HT-29 (cell line): ENCODE measurements at places on chromosomes 5 and 9.

DNA sequence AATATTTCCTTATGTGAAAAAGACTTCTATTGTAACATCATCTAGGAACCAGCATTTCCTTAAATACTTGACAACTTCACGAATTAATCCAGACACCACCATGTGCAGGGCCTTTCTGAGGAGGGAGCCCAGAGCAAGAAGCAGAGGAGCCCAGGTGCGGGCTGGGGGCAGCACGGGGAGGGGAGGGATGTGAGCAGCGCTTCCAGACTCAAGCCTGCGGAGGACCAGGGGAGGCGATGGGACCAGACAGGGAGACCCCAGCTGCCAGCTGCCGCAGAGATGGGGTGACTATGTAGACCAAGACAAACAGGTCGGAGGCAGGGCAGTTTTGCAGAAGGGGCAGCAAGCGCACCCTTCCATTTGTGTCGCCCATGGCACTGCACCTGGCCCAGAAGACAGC is 596.1 kb downstream of the IRX1 start:
- DNase-seq, result no peak

GRCh38 chr5:124263680-124264491 is 482.6 kb downstream of the ZNF608 start:
- peak; percentile 30 for DNase-seq

GRCh38 chr9:121744687-121745395 is 93.4 kb downstream of the DAB2IP start:
- DNase-seq, result no peak

DNA sequence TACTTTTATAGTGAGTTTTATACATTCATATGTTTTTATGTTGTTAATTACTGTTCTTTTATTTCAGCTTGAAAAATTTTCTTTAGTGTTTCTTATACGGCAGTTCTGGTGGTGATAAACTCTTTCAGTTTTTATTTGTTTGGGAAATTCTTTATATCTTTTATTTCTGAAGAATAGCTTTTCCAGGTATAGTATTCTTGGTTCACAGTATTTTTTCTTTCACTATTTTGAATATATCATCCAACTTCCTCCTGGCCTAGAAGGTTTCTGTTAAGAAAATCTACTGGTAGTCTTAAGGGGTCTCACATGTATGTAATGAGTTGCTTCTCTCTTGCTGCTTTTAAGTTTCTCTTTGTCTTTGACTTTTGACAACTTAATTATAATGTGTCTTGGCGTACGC is 79.4 kb downstream of the NXNL2 start:
- DNase-seq, result no peak

GRCh38 chr9:108444400-108445358 is 411.1 kb downstream of the ACTL7B start:
- DNase-seq, result peak; percentile 27

DNA sequence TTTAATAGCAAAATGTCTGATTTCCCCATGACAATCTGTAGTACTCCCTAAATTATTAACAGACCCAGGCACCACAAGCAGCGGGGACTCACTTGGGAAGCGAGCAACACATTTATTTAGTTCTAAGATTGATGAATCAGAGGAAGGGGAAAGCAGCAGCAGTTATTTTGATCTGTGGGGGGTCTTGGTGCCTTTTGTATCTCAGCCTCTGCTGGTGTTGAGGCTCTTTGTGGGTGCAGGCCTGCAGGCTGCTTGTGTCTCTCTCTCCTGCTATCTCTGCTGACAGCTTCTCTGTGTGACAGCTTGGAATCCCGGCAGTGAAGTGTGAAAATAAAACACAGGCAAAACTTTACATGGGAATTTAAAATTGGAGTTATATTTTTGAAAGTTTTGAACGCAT is 878.2 kb upstream of the DMAC1 start:
- no peak for DNase-seq

DNA sequence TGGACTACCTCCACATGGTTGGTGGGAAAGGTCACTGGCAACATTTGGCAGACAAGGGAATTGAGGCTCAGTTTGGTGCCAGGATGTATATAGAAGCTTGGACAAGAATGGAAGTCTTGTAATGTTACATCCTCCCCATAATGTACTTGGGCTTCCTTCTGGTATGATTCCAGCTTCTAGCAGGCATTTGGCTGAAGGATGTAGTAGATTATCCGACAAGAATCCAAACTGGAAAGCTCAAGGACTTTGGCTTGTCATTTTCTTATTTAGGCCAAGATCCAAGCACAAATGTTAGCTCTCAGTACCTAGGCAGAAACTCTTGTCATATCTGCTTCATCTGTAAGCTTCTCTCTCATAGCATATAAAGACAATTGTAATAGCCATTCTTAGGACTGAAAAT is 209.1 kb downstream of the MAPKAP1 start:
- DNase-seq, result no peak

DNA sequence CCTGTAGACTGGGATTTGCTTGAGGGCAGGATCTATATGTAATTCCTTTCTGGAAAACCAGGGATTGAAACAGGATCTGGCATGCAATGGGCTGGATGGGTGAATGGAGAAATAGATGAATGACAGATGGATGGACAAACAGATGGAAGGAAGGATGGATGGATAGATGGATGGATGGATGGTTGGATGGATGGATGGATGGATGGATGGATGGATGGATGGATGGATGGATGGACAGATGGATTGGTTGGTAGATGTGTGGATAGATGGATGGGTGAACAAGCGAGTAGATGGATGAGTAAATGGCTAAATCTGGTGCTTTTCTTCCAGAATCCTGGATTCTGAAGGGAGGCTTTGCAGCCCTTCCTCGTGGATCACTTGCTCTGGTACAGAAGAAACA is 162.5 kb upstream of the SMIM23 start:
- no peak for DNase-seq

GRCh38 chr5:119036101-119036762 is 34.7 kb upstream of the DMXL1 start:
- DNase-seq, result peak; percentile 27

DNA sequence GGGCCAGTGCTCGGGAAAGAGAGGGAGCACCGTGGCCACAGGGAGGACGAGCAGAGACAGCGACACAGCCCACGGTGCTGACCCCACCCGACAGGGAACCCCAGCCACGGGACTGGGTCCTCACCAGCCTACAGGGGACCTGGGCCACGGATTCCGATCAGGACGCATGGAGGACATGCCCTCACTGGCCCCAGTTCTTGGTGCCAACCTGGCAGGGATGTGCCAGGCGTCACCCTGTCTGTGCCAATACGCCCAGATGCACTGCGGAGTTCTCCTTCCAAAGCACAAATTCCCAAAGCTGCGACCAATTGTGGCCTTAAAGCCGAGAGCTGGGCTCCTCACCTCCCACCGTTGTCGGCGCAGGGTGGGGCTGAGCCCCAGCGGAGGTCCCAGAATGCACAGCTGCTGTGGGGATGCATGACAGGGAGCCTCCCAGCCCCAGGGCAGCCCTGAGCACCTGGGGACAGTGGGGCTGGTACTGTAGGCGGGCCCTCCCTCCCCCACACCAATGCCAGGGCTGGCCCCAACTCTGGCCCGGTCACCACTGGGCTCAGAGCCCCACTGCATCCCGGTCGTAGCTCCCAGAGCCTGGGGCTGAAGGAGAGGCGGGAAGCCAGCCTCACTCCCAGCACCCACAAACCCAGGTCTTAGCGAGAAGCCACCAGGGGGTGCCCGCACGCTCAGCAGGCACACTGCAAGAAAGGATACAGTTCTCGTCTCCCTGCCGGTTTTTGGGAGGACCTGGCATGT is 44.2 kb downstream of the NKD2 start:
- DNase-seq, result peak; percentile 32

DNA sequence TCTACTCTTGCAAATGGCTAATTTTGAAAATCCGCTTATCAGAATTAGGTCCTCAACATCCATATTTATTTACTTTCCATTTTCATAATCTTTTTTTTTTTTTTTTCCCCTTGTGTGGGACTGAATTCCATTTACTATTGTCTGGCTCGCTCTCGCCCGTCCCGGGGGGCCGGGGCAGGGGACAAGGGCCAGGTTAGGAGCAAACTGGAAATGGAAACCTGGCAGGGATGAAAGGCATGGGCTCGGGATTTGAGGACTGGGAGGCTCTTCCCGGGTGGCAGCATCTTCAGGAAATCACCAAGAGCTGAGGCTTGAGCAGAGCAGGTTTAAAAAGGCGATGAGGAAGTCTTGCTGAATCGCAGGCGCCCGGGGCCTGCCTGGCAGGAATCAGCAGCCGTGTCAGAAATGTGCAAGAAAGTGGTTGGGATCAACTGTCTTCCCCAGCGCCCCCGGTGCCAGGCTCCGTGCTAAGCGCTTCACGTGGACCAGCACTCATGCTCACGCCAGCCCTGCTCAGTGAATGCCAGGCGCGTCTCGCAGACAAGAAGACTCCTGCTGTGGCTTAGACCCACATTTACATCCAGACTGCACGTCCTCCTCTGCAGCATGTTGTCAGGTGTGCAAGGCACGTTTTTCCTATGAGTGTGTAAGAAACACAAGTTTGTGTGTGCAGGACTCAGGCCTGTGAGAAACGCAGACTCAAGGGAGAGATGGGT is 66.3 kb upstream of the UNC5A start:
- no peak for DNase-seq

GRCh38 chr5:172827841-172828240 is 6.2 kb upstream of the ERGIC1 start:
- DNase-seq, result no peak

DNA sequence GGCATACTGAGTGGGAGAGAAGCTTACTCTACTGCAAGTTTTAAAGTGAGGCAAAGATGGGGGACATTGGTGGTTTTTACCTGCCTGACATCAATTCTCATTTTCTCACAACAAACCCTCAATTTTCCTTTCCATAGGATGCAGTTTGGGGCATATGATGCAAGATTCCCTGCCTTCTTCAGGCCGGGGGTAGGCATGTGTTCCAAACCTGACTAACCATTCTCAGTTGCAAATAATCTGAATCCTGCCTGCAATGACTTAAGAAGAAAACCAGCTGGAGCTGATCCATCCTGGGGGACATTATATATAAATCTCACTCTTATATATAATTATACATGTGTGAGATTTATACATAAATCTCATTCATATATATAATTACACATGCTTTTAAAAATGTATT is 223.6 kb upstream of the EFNA5 start:
- DNase-seq, result no peak

- no peak for DNase-seq
These were observed 88.5 kb upstream of the ATG10 start for GRCh38 chr5:81883371-81883770.

- no peak for DNase-seq
These were observed 65.2 kb downstream of the NSD1 start for GRCh38 chr5:177198738-177199137.

GRCh38 chr9:37328556-37329227 is 93.8 kb upstream of the GRHPR start:
- DNase-seq, result peak; percentile 11

GRCh38 chr5:172583931-172584511 is 57.0 kb upstream of the NEURL1B start:
- no peak for DNase-seq

DNA sequence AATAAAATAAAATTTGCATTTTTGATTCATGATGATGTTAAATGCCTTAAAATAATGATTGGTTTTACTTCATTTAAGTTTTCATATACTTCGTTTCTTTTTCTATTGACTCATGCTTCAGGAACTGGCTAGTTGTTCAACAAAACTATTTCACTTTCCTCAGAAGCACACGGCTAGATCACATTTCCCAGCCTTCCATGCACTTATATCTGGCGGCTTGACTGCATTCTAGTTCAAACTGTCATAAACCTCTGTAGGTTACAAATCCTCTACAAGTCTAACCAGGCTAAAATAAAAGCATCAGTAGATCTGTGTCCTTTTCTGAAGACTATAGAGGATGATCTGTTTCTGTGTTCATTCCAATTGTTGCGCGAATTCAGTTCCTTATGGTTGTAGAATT is 46.3 kb upstream of the CNTLN start:
- no peak for DNase-seq

DNA sequence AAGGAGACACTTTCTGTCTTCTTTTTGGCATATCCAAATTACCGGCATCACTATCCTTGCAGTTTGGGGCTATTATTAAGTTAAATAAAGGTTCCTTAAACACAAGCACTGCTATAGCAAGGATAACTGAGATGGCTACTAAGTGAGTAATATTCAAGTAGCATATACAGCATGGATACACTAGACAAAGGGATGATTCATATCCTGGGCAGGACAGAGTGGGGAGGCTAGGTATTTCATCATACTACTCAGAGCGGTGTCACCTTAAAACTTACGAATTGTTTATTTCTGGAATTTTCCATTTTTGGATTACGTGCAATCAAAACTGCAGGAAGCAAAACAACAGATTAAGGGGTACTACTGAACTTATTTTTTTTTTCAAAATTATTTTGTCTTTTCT is 54.1 kb downstream of the FER start:
- DNase-seq, result no peak

GRCh38 chr5:81162501-81162900 is 70.6 kb upstream of the CKMT2 start:
- DNase-seq, result no peak

DNA sequence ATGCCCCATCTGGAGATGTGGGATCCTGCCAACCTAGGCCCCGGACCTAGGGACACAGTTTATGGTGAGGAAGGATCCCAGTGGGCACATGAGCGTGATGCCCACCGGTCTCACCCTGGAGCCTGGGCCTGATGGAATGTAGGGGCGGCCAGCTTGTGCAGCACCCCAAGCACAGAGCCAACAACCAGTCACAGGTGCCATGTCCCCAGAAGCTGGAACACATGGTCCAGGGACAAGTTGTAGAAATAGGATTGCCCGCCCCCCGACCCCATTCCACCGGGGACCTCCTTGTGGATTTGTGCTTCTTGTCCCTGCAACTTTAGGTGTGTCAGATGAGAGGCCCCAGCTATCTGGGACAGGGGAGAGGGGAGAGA is 48.9 kb downstream of the C9orf50 start:
- DNase-seq, result no peak

DNA sequence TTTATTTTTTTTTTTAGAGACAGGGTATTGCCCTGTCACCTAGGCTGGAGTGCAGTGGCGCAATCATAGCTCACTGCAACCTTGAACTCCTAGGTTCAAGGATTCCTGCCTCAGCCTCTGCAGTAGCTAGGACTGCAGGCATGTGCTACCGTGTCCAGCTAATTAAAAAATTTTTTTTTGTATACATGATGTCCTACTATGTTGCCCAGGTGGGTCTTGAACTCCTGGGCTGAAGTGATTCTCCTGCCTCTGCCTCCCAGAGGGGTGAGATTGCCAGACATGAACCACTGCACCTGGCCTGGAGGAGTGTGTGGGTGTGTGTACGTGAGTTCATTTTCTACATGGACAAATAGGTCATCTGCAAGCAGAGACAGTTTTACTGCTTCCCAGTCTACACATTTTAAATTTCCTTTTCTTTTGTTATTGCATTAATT is 33.8 kb downstream of the JMY start:
- DNase-seq, result no peak

DNA sequence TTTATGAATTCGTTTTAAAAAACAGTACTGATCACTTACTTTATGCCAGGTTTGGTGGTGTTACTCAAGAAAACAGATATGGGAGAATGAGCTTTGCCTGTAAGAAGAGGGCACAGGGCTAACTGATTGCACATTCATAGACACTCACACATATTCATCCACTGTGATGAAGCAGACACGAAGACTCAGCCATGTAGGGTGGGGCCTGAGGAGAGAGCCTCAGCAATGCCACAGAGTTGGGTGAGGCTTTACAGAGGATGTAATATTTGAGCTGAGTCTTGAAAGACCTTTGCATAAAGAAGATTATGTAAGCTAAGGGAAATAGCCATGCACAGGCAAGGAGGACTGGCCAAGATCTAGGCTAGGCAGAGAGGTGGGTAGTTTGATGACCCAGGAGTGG is 472.8 kb downstream of the PSAT1 start:
- no peak for DNase-seq
